ENCODE measurements at places on chromosomes 11 and 22. TPM values are rescaled to one million over a fixed set of nuclear protein-coding genes. Genes with fewer than 3 reads are reported as not detected.

Gene SCGB2A2
- total RNA-seq: not detected

Gene IL18BP
- 8.6 TPM for total RNA-seq

Gene DENND6B
- 26.0 TPM for total RNA-seq

Gene PLA2G3
- total RNA-seq: 17.4 TPM

Gene MRPL16
- 39.4 TPM for total RNA-seq

Gene PANX3
- not detected for total RNA-seq

Gene ZNF214
- 14.1 TPM for total RNA-seq

Gene CSNK1E
- 118 TPM for total RNA-seq

Gene HEPHL1
- not detected for total RNA-seq

Gene PAFAH1B2
- 70.7 TPM for total RNA-seq

Gene OR5T2
- not detected for total RNA-seq

Gene MPEG1
- total RNA-seq: 45.6 TPM

Gene DYNC2H1
- 27.7 TPM for total RNA-seq

Gene OR5T1
- total RNA-seq: not detected
